ENCODE measurements at places on chromosomes 13 and 19. TPM values are rescaled to one million over a fixed set of nuclear protein-coding genes. Genes with fewer than 3 reads are reported as not detected.

GRCh38 chr19:49710372-49710951, 19.5 kb downstream of the CPT1C start:
- DNase-seq: no peak

DNA sequence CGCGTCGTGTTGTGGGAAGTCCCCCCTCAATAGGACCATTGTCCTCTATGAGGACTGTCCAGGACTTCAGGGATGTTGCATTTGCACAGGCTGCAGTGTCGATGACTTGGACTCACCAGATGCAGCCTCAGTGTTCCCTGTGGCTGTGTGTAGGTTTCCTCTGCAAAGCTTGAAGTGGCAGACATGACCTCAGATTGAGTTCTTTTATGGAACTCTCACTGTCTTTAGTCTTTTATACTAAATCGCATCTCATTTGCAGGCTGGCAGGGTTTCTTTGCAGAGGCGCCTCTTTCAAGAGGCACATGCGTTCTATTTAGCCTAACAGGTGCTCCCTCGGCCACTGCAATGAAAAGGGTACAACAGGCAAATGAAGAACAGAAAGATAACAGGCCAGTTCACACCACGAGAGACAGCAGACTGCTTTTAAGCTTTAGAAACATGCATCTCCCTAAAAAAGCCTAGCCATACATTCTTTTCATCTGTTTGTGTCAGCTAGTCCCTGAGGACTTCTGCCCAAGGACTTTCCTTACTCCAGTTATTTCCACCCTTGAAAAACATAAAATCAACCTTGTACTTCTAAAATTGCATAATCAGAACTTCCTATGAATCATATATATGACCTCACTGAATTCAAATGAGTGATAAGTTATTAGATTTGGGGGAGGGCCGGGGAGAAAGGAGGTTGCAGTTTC, 118.4 kb downstream of the RAB20 start:
- DNase-seq: no peak

DNA sequence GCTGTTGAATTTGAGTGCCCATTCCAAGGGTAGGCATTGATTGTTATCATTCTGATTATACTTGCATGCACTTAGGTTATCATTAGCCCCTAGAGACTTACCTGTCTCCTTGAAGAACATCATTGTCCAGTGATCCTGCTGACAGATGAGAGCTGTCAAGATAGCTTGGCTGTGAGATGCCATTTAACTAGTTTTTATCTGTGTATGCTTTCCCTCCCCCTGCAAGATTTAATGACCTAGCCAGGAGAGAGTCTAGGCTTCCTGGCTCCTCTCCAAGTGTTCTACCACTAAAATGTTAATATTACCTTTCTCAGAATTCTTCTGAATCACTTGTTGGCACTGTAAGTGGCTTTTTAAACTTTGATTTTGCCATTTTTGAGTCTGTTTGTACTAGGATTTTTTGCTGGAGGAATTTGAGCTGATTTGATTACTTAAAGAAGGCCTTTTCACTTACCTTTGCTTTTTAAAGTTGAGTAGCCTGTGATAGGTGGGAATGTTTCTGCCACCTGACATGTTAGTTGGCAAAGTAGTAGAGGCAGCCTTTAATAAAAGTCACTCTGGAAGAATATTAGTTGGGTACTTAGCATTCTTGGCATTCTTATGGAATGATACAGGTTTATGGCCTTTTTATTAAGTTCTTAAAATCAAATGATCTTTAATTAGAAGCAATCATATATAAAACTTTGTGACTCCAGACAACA, 41.1 kb downstream of the ARHGAP35 start:
- DNase-seq: no peak

- DNase-seq: no peak
Measured at GRCh38 chr19:18450021-18450930, 12.3 kb upstream of the ISYNA1 start.

DNA sequence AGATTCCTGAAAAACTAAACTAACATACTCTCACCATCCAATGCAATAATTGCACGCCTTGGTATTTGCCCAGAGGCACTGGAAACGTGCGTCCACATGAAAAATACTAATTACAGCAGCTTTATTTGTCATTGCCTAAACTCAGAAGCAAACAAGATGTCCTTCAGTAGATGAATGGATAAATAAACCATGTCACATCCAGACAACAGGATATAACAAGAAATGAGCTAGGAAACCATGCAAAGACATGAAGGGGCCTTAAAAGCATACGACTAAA, 25.0 kb downstream of the ELL start:
- no peak for DNase-seq

DNA sequence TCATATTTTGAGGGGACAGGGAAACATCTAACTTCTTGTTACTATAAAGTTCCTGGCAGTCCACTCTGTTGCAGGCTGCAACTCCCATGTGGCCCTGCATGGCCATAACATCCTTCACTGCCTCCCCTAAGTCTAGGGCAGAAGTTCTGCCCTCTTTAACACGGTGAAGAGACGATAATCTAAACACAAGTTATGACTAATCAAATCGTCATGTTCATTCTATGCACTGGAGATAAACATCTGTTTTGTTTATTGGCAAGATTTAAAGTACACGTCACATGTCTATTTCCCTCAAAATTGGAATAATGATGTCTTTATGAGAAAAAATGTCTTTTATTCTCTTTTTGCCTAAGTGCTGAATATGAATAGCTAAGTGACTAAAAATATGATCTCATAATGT, 1629.4 kb downstream of the PCDH9 start:
- DNase-seq: no peak

DNA sequence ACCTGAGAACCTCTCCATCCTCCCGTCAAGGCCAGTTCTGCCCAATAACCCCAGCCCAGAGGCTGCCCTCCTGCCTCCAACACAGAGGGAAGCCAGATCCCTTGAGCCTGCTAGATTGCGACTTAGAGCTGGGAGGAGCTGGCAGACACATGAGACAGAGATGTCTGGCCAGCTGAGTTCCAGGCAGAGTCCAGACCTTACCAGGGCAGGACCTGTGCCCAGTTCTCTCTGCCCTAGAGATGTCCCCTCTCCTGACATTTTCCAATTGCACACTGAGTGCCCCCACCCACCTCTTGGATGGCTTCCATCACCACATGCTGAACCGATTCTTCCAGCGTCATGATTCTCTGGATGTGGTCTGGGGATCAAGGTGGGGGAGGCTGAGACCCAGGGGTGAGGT, 3.0 kb downstream of the HOOK2 start:
- DNase-seq: peak; percentile 78

GRCh38 chr13:24931450-24932251, 164.3 kb upstream of the PABPC3 start:
- no peak for DNase-seq

DNA sequence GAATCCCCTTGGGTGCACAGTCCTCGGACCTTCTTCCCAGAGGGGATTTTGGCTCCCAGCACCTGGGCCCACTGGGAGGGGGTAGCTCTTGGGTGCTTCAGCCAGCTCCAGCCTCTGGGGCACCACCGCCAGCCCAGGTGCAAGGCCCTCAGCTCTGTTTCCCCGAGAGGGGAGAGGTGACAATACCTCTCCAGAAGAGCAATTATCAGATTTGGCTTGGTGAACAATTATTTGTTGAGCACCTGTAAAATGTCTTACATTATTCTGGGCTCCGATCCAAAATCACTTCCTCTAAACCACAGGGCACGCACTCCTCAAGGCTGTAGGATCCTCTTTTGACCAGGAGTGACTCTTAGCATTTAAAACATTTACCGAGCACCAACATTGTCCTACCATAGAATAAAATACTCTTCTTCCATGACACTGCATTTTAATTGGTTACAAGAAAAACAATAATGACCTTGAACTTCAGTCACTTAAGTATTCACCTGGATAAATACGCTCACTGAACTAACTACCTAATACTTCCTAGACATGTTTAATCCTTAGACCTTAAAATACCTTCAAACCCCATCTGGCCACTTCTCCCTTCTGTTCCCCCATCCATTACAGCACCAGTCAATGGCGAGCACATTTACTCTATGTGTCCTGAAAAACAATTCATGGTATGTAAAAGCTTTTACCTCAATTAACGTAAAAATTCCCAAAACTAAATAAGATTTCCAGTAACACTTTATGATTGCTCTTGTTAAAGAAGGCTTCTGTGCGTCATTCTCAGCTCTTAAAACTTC, 54.8 kb downstream of the ABCC4 start:
- no peak for DNase-seq

- no peak for DNase-seq
Measured at GRCh38 chr19:13841962-13842290, 35.0 kb upstream of the NANOS3 start.

DNA sequence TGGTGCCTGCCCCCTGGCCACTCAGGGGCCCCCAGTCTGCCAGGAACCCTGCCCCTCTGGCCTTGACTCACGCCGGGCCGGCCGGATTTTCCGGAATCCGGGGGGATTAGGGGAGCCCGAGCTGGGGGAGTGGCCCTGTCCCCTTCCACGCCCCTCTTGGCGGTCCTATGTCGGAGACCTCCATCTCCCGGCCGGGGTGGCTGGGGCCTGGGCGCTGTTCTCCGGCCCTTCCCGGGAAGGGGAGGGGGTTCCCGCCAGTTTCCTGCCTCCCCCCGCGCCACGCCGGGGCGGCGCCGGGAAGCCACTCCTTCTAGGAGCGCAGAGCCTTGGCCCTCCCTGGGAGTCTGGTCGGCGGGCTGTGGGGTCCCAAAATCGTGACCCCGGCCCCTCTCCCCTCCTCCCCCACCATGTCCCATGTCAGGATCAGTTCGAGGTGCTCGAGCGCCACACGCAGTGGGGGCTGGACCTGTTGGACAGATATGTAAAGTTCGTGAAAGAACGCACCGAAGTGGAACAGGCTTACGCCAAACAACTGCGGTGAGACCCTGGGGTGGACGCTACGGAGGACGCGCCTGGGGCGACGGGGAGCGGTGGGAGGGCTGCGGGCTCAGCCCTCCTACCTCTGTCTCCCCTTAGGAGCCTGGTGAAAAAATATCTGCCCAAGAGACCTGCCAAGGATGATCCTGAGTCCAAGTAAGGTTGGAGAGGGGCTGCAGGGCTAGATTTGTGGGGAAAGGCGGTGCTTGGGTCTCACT, 1.3 kb downstream of the TRIP10 start:
- DNase-seq: peak; percentile 83

- no peak for DNase-seq
Measured at GRCh38 chr13:94242554-94242953, 236.9 kb downstream of the DCT start.

GRCh38 chr19:11164296-11164695, 8.7 kb upstream of the SPC24 start:
- DNase-seq: no peak

DNA sequence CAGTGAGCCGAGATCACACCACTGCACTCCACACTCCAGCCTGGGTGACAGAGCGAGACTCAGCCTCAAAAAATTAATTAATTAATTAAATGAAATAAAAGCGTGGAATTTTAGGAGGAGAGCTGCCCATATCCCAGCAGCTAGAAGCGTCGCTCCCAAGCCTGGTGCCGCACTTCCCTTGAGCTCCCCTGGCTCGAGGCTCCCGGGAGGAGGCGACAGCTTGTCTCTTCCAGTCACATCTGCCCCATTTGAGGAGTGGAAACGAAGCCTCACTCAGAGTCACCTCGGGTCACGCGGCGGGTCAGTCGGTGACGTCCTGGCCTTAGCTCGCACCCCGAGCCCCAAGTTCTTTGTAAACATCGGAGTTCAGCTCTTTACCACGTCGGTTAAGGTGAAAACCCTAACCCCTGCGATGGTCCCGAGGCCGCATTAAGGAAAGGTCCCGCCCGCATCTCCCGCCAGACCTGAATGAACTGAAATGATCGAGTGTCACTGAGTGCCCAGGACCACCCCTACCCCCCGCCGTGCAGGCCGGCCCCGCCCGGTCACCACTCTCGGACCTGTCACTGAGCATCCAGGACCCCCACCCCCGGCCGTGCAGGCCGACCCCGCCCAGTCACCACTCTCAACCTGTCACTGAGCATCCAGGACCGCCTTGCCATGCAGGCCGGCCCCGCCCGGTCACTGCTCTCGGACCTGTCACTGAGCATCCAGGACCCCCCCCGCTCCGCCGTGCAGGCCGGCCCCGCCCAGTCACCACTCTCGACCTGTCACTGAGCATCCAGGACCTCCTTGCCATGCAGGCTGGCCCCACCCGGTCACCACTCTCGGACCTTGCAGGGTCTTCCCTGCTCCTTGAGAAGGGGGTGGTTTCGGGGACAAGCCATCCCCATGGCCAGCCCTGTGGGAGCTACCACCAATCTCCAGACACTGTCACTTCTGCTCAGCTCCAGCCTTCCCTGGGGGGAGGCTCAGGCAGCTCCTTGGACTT, 176.9 kb downstream of the KDM4B start:
- peak; percentile 10 for DNase-seq

DNA sequence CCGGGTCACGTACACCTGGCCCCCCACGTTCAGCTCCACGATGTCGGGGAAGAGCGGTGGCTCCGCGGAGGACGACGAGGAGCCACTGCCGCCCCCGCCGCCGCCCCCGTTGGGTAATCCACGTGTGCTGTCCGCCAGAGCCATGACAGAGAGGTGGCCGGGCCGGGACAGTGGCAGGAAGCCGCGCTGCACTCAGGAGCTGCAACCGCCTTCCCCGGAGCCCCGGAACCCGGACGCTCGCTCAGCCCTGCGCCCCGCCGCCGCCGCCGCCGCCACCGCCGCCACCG, 257 bp downstream of the KCTD12 start:
- no peak for DNase-seq

- no peak for DNase-seq
Measured at GRCh38 chr19:16203256-16204004, 5.7 kb downstream of the AP1M1 start.

GRCh38 chr13:99955747-99956472, 15.7 kb downstream of the ZIC5 start:
- DNase-seq: no peak

GRCh38 chr13:110499621-110500281, 61.8 kb downstream of the RAB20 start:
- no peak for DNase-seq

DNA sequence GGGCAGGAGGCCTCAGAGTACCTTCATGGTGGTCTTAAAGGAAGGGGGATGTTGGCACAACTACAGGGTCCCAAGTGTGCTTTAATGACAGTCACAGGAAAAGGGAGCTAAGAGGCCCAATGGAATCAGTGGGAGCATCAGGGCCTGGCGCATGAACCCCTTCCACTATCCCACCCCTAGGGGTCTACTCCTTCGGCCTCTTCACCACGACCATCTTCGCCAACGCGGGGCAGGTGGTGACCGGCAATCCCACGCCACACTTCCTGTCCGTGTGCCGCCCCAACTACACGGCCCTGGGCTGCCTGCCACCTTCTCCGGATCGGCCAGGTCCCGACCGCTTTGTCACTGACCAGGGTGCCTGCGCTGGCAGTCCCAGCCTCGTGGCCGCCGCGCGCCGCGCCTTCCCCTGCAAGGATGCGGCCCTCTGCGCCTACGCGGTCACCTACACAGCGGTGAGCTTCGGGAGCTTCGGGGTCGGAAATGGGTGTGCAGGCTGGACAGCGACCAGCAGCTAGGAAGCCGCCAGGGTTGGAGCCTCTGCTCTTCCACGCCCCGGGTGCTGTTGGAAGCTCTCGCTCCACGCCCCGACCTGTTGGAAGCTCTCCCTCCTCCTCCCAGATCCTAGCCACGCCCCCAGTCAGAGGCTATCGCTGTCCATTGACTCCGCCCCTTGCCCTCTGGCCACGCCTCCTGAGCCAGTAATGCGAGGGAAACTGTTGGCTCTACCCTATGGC, 6.0 kb downstream of the PLPPR2 start:
- peak; percentile 66 for DNase-seq

Gene IGFL1
- polyA plus RNA-seq: not detected

Gene ZNF296
- 0.62 TPM for polyA plus RNA-seq

Gene LILRB2
- polyA plus RNA-seq: 1.3 TPM

Gene LILRA5
- polyA plus RNA-seq: 1.2 TPM

Gene IFI30
- 1.4 TPM for polyA plus RNA-seq

Gene CYP2F1
- not detected for polyA plus RNA-seq

Gene LRRC4B
- 0.32 TPM for polyA plus RNA-seq

Gene PSG7
- 0.01 TPM for polyA plus RNA-seq

Gene ERICH6B
- not detected for polyA plus RNA-seq

Gene SIAH3
- polyA plus RNA-seq: not detected
